Activated naive CD8-positive, alpha-beta T cell treated with anti-CD3 and anti-CD28 coated beads, Interleukin-2, amount 10 ng/mL, durations not matched to agents 7 days and 5 days (primary cell): ENCODE measurements at places on chromosomes 4 and X. TPM values are rescaled to one million over a fixed set of nuclear protein-coding genes. Genes with fewer than 3 reads are reported as not detected.

The TLR6 gene
- 5.9 TPM for total RNA-seq

The GAGE12H gene
- not detected for total RNA-seq

The P2RY4 gene
- total RNA-seq, result 0.19 TPM

GRCh38 chrX:102712216-102712966 lies at the start of gene GPRASP2:
TSS of gene GPRASP2 (plus strand) at chrX:102712448. CDS start at chrX:102714870, 2,422 bp downstream.
- peaks cover 10% of the 10 kb centered on the region for H3K4me1 ChIP-seq
- no peaks in the 10 kb centered on the region for H3K36me3 ChIP-seq
- peak; percentile 40 for DNase-seq
- peak within 1 kb of the TSS; percentile 84 for H3K4me3 ChIP-seq
- peaks cover 15% of the 10 kb centered on the region for H3K27me3 ChIP-seq

GRCh38 chrX:155718972-155719586 lies 106.3 kb upstream of the TMLHE start:
- no peak overlapping the region for H3K27ac ChIP-seq
- peaks cover 3% of the 10 kb centered on the region for H3K27me3 ChIP-seq
- H3K4me3 ChIP-seq, result no peak overlapping the region

GRCh38 chr4:21790438-21791029 lies 158.0 kb downstream of the KCNIP4 start:
- no peaks in the 10 kb centered on the region for H3K36me3 ChIP-seq
- peaks cover 5% of the 10 kb centered on the region for H3K4me1 ChIP-seq
- no peaks in the 10 kb centered on the region for H3K27me3 ChIP-seq
- no peak overlapping the region for H3K4me3 ChIP-seq
- H3K27ac ChIP-seq, result no peak overlapping the region

GRCh38 chrX:133085785-133086184 lies 11.1 kb downstream of the USP26 start:
- DNase-seq, result no peak
- no peaks in the 10 kb centered on the region for H3K36me3 ChIP-seq
- no peak overlapping the region for H3K27ac ChIP-seq
- H3K27me3 ChIP-seq, result no peaks in the 10 kb centered on the region

- H3K4me3 ChIP-seq, result no peak overlapping the region
- H3K27ac ChIP-seq, result no peak overlapping the region
- H3K36me3 ChIP-seq, result no peaks in the 10 kb centered on the region
- no peaks in the 10 kb centered on the region for H3K4me1 ChIP-seq
- no peak for DNase-seq
Measured at GRCh38 chr4:186351668-186352194, 85.7 kb downstream of the F11 start.

GRCh38 chr4:53043891-53044650 lies 182.0 kb downstream of the RASL11B start:
- H3K27ac ChIP-seq, result no peak overlapping the region
- H3K4me3 ChIP-seq, result no peak overlapping the region
- H3K27me3 ChIP-seq, result no peaks in the 10 kb centered on the region
- no peak for DNase-seq
- peaks cover 1% of the 10 kb centered on the region for H3K4me1 ChIP-seq
- peaks cover 6% of the 10 kb centered on the region for H3K36me3 ChIP-seq

DNA sequence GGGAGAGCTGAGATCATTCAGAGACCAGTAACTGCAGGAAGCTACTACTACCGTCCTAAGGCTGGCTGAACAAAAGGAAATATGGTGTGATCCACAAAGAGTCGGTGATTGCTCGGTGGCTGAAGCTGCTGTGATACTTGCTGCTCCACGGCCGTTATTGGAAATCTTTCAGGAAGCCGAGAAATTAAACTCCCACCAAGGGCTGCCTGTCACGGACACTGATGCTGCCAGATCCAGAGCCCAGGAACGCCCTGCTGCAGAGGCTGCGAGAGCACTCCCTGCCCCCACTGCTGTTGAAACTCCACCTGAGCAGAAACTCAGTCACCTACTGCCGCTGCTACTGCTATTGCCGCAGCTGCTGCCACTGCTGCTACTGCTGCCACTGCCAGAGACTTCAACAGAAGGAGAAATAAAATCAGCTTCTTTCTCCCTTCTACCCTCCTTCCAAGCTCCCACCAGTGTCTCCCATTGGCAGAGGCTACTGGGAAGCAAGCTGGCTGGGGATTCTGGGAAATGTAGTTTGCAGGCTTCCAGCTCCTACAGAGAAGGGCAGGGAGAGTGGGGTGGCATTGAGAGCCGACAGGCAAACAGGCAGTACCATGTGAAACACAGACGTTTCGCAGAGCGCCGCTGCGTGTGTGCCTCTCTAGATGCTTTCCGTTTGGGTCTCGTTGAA lies 126.0 kb upstream of the ENPP6 start:
- H3K4me1 ChIP-seq, result peaks cover 26% of the 10 kb centered on the region
- H3K36me3 ChIP-seq, result peaks cover 3% of the 10 kb centered on the region
- peak; percentile 63 for DNase-seq
- peak overlapping the region; percentile 87 for H3K27ac ChIP-seq
- no peaks in the 10 kb centered on the region for H3K27me3 ChIP-seq

DNA sequence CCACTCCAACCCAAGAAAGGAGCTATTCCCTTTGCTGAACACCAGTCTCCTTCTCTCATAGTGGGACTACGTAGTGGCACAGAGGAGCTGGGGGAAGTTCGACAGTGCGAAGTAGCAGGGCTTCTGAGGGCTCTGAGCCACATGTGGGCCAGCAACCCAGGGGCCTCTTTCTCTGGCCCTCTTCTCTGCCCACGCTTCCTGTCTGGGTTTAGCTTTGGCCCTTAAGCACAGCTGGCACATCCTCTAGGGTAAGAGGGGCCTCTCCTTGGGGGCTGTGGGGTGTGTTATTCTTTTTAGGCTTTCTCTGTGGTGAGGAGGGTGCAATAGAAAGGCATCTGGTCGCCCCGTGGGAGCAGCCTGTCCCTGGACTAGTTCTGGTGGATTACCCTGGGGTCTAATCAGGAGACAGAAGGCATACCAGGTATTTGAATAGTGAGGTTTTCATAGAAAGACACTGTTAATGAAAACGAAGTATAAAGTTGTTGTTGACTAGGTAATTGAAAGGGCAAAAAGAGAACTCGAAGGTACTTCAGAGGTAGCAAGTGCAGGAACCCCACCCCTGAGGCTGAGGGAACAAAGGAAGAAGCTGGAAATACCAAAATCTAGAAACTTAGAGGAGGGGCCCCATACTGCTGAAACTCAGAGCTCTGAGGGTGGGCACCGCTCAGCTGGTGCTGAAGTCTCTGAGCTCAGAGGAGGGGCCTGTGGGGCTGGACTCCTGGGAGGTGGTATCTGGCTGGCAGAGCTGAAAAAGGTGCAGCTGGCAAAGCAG lies 151.9 kb upstream of the RPS6KA3 start:
- peak overlapping the region; percentile 40 for H3K4me3 ChIP-seq
- no peaks in the 10 kb centered on the region for H3K36me3 ChIP-seq
- no peak for DNase-seq
- H3K27ac ChIP-seq, result peak overlapping the region; percentile 83
- H3K27me3 ChIP-seq, result no peaks in the 10 kb centered on the region

DNA sequence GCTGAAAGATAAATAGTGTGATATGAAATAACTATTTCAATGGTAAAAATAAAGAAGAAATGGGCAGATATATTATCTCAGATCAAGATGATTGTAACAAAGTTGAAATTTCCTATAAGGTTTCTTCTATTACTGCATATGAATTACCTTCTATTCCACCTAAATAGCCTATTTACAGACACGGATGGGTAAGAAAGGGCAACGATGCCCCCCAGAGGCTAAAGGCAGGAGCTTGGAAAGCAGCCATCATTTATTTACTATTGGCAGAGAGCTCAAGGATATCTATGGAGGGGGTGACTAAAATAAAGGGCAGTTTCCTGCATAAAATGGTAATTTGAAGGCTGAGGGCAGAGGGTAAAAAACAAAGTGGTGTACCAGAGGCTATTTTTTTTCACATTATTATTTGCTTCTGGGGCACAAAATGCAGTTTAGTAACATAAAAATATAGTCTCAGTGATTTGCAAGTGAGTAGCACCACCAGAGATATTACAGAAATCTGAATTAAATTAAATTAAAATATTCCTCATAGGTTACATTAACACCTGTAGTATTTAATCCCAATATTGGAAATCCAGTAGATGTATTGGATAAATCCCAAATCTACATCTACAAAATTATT lies 123.1 kb downstream of the BTC start:
- no peak overlapping the region for H3K27ac ChIP-seq
- no peak overlapping the region for H3K4me3 ChIP-seq
- no peak for DNase-seq
- H3K27me3 ChIP-seq, result peaks cover 10% of the 10 kb centered on the region
- no peaks in the 10 kb centered on the region for H3K36me3 ChIP-seq

- DNase-seq, result peak; percentile 68
- H3K27me3 ChIP-seq, result no peaks in the 10 kb centered on the region
- no peak overlapping the region for H3K27ac ChIP-seq
- no peak overlapping the region for H3K4me3 ChIP-seq
- no peaks in the 10 kb centered on the region for H3K36me3 ChIP-seq
Measured at GRCh38 chr4:8468746-8469535, 28.4 kb downstream of the TRMT44 start.
